Activated CD4-positive, alpha-beta T cell treated with anti-CD3 and anti-CD28 coated beads, Interleukin-2, amount 50 U/mL, for 16 hours (primary cell): ENCODE measurements at places on chromosomes 3 and 15.

DNA sequence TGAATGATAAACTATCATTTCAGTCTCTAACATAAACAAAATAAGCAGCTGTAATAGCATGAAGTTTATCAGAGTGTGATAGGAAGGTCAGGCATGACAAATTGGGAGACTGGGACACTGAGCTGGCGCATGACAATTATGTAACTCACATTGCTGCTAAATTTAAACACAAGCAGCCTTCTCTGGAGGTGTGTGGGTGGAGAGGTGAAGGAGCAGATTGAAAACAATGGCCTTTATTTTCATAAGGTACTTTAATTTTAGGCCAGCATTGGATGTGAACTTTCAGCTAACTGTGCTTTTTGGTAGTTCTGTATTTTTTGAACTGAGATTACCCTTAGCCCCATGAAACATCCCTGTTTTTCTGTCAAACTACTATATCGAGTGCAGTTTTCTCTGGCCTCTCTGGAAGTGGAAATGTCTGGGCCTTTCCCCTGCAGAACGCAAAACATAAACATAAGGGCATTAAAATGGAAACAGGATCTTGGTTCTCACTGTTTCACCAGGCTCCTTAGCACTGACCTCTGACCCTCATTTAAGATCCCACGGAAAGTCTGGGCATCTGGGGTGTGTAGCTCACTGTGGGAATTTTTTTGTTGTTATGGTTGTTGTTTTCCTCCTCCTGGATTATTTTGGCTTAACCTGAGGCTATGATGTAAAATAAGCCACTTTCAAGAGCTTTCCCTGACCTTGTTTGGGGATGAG lies 160.1 kb upstream of the DPH6 start:
- DNase-seq, result no peak

- no peak for DNase-seq
Observed at GRCh38 chr15:31554261-31554660, 227.6 kb downstream of the KLF13 start.

GRCh38 chr3:9231471-9231870 lies 18.0 kb downstream of the SRGAP3 start:
- DNase-seq, result no peak

DNA sequence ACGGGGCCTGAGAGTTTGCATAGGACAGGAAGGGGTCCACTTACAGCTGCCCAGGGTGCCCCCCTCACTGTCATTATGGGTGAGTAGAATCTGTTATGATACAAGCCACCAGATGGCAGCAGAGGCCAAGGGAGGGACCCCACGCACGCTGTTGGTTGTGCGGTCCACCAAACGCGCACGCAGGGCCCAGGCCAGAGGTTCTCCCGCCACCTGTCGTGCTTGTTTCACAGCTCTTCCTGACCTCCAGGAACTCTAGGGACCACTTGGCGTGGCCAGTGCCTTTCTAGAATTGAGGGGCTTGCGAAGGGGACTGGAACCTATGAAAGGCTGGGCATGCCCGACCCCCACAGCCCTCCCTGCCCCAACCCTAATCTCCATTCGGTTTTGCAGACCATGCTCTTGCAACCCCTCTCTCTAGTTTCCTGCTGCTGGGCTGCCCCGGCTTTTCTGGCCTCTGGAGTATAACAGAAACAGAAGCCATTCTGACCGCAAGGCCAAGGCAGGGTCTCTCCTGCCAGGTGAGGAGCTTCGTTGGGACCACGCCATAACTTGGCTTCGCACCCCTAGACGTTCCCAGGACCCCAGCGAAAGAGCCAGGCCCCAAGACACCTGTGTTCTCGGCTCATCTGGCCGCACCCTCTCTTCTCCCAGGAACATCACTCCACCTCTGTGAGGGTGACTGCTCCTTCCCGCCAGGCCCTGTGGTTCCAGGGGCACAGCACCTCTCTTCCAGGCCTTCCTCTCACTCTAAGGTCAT lies 46.0 kb downstream of the ALDH1L1 start:
- peak; percentile 43 for DNase-seq

- no peak for DNase-seq
Observed at GRCh38 chr3:156460206-156460611, 94.7 kb downstream of the SSR3 start.

DNA sequence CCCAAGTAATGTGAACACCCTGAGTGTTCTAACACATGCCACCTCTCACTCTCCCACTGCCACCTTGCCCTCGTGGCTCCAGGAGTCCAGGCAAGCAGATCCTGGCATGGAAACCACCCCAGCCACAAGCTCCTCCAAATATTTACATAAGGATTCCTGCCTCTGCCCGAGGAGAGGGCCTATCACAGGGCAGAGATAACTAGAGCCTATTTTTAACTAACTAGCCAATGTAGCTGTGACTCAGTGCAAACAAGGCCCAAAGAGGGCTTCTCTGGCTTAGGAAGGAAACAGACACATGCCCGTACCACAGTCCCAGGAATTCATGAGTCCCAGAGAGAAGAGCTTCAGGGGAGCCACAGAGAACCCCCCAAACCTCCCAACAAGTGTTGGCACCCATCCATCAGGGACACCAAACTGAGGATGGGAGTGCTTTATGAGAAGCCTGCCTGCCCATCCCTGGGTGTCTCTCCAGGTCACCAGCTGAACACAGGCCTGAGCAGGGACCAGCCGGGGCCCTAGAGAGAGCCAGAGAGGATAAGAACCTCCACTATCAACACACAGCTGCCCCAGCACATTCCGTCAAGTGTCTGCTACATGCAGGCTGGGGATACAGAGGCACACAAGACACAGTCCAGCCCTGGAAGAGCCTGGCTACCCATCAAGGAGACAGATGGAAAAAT lies 9.2 kb downstream of the FYCO1 start:
- DNase-seq, result no peak

DNA sequence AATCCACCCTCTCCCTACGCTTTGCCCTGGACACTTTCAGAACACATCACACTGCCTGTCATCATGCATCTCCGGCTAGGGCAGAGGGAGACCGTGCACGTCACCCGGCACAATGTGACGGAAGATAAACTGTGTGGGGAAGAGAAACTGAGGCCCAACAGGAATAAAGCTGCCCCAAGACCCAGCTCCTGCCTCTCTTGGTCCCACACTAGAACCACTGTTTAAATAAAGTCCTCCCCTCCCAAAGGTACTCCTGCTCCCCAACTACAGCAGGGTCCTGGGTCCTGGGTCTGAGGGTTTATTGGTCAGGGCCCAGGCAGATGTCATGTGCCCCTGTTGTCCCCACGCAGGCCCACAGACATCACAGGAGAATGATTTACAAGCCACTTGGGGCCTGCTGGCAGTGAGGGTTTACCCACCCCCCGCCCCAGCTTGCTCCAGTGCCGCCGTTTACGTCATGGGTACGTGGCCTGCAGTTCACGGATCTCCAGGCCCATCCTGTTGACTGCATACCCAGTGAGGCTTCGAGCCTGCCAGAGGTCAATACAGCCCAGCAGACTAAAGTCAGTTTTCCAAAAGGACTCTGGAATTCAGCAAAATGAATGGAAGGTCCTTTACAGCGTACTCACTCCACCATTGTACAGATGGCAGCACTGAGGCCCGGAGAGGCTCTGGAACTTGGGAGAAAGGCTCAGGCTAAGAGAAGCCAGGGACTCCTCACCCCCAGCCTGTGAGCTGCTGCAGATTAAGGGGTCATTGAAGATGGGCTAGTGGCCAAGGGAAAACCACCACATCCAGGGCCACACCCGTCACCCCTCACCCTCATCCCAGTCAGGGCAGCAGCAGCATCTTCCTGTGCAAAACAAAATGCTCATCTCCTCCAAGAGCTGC lies 23.2 kb downstream of the ALS2CL start:
- no peak for DNase-seq

GRCh38 chr3:41874022-41874421 lies 87.9 kb downstream of the ULK4 start:
- no peak for DNase-seq

DNA sequence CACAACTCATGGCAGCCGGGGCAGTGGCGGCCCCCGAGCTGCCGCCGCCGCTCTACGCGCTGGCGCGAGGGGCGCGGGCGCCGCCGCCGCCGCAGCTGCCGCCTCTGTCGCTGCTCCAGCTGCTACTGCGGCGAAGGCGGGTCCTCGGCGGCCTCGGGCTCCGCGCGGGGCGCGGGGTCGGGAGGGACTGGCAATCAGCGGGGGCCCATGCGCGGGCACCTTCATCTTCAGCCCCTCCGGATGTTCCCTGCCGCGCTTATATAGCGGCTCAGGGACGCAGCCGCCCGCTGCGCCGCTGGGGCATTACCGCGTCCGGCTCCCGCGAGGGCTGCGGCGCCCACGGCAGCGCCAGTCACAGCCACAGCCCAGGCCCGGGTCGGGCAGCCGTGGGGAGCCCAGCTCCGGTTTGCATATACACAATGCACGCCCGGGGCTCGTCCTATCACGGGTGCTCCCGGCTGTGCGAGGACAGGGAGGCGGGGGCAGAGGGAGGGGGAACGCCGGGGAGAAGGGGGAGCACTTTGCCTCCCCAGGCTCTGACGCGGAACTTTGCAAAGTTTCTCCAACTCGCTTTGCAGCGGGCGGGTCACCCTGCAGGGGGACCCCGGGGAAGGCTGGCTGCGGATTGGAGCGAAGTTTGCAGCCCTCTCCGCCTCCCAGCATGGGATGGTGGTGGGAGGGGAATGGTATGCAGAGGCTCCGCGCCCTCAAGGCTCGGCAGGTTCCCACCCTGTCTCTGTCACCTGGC lies at the start of gene VGLL3:
TSS of gene VGLL3 (minus strand) at position 416 of the 748 bp plus-strand sequence. CDS start at position 10, 406 bp downstream.
- no peak for DNase-seq

DNA sequence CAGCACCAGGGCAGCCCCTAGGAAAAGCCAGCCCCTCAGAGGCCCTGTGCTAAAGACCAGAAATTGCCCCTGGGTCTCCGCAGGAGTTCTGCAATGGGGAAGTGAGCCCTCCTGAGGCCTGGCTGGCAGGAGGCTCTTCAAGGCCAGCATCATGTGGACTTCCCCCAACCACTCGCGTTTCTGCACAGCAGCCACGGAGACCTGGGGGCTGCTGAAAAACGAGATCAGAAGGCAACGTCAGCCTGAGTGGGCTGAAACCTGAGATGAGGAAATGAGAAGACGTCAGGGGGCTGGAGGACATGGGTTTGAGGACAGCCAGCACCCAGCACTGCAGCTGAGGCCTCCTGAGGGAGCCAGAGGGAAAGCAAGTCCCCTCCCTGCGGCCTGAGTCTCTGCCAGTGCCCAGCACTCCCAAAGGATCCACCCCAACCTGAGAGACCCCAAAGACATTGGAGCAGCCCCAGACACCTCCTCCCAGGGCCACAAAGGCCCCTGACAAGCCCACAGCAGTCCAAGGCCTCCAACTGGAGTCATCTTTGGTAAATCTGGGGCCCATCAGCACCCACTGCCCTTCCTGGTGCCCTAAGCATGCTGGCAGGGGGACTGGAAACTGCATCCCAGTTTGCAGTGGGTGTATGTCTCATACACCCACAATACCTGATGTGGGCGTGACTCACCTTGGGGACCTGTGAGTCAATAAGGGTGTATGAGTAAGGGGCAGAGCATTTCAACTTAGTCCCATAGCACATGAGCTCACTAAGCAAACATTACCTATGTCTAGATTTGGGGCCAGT lies 29.2 kb upstream of the CYP11A1 start:
- peak; percentile 47 for DNase-seq

DNA sequence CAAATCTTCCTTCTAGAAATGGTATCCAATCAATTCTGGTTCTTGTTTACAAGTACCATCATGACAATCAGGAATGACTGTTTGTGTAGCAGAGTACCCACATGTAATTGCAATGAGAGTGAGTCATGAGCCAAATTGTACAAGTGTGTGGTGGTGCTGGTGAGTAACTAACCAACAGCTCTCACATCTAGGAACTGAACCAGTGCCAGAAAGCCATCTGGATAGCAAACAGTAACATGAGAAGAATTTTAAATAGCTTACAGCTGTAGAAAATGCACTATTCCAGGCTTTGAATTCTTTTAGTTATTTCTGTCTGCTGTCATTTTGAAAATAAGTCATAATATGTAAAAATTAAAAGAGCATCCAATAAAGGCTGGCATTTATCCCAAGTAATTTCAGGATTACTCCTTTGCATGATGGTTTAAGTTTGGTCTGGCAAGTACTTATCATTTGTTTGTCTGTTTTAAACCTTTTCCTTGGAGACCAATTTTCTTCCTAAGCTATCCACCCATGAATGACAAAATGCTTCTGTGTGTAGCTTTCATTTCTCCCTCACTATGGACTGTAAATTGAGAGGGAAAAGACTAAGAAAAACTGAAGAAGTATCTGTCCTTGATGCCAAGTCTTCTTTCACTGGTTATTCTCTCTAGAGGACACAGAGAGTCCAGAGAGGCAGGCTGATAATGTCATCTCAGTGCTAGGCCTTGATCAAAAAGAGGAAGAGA lies 60.0 kb downstream of the PIK3CB start:
- DNase-seq, result peak; percentile 62

DNA sequence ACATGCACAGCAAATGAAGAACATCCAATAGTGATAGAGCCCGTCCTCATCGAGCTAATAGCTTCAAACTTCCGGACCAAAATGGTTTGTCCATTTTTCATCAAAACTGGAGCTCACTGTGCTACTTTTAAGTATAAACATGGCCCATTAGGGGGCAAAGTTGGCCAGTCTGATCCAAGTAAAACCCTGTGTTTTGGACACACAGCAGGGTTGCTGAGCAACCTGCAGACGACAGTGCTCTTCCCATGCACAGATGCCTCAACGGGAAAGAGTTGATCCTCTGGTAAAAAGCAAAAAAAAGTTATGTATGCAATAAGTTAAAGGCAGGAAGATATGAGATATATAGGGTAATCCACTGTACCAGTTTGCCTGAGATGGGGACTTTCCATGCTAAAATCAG lies 244.0 kb upstream of the THBS1 start:
- DNase-seq, result no peak

GRCh38 chr15:40344631-40345120 lies 3.9 kb upstream of the CCDC9B start:
- peak; percentile 75 for DNase-seq

DNA sequence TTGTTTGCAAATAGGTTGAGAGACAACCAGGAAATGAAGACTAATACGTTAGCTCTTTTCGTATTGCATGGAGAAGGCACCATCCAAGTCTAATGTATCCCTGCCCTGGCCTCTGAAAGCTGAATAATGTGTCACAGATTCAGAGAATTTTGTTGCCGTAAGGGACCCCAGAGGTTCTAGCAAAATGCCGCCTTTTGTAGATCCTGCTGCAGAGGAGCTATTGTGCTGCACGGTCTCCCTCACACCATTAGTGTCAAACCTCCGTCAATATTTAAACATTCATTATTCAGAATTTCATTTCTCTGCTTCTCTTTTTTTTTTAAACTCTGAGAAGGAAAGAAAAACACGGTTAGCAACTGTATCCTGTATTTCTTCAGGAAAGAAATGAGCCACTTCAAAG lies 238.7 kb downstream of the EPHB1 start:
- no peak for DNase-seq

DNA sequence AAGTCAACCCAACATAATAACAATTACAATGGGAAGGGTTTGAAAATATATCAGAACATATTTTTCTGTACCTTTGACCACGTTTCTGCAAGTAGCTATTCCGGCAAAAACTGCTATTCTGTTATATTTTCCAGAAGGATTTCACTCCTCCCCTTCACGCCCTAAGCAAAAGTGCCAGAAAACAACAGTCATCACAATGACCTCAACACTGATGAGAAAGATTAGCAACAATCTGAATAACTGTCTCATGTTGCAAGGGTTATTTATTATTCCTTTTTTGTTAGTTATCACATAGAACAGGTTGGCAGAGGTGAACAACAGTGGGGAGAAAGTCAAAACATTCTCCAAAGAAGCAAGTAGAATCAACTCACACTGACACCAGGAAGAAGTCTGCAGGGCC lies 269.4 kb upstream of the ARRDC4 start:
- DNase-seq, result no peak

- DNase-seq, result no peak
Observed at GRCh38 chr3:152184971-152185686, 83.6 kb upstream of the MBNL1 start.

GRCh38 chr15:63390689-63391088 lies 9.0 kb upstream of the CA12 start:
- DNase-seq, result no peak
